ENCODE measurements at places on chromosomes 6 and 20.

DNA sequence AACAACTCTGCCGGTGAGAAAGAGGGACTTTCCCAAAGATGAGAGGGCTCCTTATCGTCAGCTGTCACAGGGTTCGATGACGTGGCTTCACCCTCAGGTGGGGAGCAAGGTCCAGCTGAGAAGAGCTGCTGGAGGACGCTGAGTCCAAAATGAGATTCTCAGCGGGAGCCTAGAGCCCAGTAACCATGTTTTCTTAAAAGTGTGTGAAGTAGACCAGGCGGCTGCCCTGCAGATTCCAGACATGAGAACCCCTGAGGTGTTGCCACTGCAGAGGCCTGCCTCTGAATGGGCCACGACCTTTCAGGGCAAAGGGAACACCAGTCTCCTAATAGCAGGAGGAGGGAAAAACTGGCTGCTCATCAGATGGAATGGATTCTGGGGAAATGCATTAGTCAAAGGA, 375.1 kb downstream of the BTBD9 start:
- DNase-seq, result no peak

DNA sequence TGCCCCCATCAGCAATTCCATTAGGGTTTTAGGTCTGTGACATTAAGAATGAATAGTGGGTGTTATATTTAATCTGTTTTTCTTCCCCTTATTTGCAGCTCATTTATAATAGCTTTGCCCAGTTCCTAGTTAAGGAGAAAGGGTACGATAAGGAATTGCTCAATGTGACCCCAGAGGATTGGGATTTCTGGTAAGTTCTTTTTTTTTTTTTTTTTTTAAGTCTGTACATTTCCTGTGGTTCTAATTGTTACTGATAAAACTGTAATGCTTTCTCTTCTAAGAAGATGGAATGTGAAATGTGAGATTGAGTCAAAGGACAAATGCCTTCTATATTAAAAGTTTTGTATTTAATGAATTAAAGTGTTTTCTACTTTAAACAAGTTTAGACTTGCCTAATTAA, 5.5 kb downstream of the NT5DC1 start:
- no peak for DNase-seq

DNA sequence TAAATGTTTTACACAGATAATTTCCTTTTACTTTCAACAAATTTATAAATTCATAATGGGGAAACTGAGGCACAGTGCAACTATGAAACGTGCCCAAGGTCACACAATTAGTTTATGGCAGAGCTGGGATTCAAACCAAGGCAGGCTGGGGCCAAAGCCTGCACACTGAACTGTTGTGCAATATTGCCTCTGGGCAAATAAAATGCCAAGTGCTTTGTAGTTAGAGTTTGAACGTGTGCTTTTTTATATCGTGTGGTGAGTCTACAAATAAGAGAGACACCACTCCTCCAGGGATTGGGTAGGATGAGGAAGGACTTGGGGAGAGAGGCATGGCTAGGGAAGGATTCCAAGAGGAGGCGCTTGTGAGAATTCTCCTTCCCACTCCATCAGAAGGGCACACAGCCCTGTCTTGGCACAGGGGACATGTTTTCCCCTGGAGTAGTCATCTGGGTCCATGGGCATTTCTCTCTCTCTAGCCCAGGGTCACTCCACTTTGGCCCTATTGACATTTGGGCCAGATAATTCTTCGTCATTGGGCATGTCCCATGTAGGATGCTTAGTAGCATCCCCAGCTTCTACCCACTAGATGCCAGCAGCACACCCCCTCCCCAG, 2.8 kb upstream of the CDH22 start:
- no peak for DNase-seq

- no peak for DNase-seq
Observed at GRCh38 chr6:130671577-130671976, 155.6 kb upstream of the SMLR1 start.

DNA sequence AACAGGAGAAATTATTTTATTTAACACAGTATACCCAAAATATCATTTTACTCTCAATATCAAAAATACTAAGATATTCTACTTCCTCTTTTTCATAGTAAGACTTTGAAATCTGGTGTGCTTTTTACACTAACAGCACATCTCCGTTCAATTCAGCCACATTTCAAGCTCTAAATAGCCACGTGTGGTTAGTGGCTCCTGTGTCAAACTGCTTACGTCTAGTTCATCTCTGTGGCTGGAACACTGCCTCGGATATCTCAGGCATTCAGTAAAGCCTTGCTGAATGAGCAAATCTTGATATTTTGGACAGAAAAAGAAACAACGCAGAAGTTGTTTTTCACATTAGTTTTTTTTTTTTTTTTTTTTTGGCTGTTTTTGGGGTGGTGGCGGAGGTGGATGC, 136.1 kb downstream of the EYA4 start:
- DNase-seq, result no peak
